ENCODE measurements at places on chromosomes 3 and 15.

DNA sequence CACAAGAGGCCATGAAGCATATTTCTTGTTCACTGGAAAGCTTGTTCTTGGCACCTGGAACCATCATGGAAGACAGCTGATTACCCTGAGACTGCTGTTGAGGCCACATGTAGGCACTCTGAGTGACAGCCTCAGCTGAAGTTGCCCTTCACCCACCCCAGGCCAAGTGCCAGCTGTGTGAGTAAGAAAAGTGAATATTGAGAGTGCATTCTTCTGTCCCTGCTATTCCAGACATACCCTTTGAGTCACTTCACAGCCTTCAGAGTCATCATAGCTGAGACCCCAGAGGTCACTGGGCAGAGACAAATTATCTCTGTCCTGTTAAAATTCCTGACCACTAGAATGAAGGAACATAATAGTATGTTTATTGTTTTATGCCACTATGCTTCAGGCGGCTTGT lies 79.6 kb downstream of the NFKBIZ start:
- peak; percentile 78 for DNase-seq

DNA sequence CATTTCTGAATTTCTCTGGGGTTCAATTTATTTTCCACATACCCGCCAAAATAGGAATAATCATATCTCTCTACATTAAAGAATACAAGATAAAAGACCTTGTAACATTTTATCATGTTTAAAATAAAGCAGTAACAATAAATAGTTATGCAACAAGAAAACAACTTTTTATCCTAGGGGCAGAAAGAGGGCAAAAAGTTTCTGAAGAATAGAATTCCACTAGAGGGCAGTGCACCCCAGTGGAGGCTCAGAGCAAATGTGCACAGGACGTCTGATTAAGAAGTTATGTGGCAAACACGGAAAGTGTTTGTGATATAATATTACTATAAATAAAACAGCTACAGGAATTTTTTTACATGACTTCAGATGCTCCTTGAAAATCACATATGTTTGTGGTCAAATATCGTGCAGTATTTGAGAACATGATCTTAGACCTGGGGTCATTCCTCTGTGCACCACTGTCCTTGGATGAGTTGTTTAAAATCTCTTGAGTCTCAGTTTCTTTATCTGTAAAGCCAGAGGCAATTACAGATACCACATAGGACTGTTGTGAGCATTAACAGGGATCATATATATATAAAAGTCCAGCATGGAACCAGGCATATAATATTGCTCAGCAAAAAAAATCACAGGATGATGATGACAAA lies 13.2 kb upstream of the PIK3R4 start:
- DNase-seq = no peak

GRCh38 chr15:94546808-94547207 lies 315.4 kb downstream of the MCTP2 start:
- no peak for DNase-seq

DNA sequence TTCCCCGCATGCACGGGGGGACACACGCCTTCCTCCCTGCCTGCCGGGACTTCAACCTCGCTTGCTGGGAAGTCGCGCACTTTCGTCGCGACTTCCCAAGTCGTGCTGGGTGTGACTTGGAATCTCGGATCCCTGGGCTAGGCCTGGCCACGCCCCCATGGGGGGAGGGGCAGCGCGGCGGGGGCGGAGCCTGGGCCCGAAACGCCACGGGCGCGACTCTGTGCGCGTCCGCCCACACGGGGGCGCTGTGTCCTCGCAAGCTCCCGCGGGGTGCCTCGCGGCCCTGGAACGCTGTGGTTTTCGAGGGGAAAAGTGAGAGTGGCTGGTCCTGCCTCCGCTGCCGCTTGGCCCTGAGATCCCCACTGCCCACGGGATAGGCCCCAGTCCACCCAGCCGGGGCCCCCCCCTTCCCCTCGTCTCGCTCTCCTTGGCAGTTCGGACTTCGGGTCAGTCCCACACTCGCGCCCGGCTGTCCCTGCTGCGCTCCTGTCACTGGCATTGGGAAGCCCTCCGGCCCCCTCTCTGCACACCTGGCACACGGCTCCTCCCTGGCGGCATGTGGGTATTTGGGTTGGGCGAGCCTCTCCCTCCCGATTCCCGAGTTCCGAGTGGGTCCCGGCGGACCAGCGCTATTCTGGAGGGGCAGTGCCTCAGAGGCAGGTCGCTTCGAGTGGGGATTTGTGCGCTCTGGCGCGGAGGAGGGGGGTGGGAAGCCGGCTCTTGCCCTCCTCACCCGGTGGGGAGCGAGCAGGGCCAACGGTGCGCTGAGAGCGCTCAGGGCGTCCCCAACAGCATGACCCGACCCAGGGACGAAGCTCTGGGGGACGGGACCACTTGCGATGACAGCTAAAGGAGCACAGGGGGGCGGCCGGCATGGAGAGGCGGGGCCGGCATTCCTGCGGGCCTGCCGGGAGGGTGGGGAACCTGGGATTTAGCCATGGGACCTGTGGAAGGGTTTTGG lies 23.6 kb downstream of the SEC61A1 start:
- DNase-seq = peak; percentile 94

DNA sequence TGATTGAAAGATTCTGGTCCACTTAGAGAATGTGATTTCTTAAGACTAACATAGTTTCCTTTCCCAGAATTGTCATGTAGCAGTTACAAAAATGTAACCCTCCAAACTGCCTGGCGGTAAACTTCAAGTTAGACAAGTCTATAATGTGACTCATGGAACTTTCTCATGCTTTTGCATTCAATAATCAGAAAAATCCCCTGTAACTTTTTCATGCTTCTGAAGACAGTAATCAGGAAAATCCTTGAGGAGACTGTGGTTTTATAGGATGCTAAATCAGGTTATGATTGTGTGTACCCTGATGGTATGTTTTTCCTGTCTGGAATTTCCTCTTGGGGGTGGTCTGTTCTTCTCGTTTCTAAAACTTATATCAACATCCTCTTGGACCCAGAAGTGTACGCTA lies 74.0 kb upstream of the RARB start:
- DNase-seq = no peak

DNA sequence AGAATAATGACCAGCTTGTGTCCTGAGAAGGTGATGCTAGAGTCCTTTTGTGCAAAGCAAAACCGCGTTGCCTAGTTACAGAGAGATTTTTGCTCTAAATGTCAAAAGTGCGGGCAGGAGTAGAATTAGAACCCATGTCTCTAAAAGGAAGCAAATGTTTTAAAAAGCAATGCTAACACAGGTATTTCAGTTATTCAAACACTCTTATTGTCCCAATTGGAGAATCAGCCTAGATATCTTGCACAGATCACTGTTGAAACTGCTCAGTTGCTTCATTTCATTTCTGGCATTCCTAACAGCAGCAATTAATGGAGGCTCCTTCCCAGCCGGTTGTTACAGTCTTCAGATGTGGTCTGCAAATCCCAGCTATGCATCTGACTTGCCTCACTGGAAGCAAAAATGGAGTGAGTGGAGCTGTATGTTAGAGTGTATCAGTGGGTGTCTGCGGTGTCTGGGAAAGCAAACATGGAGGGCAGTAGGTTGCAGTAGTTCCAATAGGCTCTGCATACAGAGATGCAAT lies 55.6 kb upstream of the SEMA6D start:
- DNase-seq = peak; percentile 70

- DNase-seq = peak; percentile 68
These were observed 88.7 kb upstream of the MRPL3 start for GRCh38 chr3:131591394-131592014.

DNA sequence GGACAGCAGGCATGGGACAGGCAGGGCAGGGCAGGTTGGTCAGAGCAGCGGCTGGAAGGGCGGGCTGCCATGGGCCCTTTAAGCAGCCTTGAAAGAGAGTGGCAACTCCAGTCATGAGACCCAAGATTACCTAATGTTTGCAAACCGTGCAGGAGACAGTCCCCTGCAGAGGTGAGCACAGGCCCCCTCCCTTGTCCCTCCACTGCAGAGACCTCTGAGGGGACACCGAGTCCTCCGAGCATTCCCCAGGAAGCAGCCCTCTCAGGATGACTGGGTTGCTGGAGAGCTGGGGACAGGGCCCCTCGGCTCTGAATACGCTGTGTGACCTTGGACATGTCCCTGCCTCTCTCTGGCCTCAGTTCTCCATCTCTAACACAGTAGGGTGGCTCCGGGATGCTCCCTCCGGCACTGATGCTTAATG lies 81.4 kb downstream of the IQSEC1 start:
- no peak for DNase-seq

- DNase-seq = no peak
These were observed 1.5 kb upstream of the SH3GL3 start for GRCh38 chr15:83445643-83446042.

DNA sequence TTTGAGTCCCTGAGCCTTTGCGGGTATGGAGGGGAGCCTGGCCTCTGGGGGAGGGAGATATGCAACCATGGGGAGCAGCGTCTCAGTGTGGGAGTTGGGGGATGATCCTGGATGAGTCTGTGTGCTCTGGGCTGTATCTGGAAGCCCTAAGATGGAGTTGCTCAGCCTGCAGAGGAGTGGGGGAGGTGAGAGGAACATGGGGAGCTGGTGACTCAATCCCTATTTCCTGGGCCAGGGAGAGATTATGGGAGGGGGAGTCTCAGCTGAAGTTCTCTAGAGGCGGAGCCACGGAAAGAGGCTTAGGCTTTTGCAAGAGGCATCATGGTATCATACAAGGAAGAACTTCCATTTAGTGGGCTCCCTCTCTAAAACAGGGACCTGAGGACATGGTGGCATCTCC lies 59.5 kb upstream of the TMEM115 start:
- DNase-seq = no peak

GRCh38 chr3:10709110-10709781 lies 106.8 kb upstream of the SLC6A11 start:
- DNase-seq = no peak

DNA sequence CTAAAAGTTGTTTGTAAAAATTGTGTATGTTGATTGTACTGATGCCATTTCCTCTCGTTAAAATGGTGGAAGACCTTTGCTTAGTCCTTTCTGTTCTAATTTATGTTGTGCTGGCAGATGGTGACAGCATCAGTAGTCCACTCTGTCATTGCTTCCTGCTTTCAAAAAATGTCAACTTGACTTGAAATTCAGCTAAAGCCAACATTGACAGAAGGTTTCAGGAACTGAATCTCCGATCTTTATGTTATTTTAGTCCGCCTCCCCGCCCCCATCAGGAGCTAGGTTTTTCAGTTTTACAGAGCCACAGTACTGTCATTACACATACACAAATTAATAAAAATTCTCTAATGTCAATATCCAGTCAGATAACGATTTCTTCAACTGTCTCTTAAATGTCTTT lies 1.5 kb downstream of the CEP63 start:
- DNase-seq = no peak

GRCh38 chr15:50108461-50108860 lies 10.6 kb downstream of the ATP8B4 start:
- DNase-seq = no peak

GRCh38 chr3:37543666-37544065 lies 318.0 kb upstream of the CTDSPL start:
- DNase-seq = peak; percentile 47

GRCh38 chr3:42690191-42690590 lies 4.9 kb downstream of the KLHL40 start:
- DNase-seq = no peak

- DNase-seq = no peak
These were observed 12.4 kb upstream of the FYCO1 start for GRCh38 chr3:46008058-46008457.

- DNase-seq = no peak
These were observed 10.7 kb upstream of the SLC22A13 start for GRCh38 chr3:38254872-38255271.

DNA sequence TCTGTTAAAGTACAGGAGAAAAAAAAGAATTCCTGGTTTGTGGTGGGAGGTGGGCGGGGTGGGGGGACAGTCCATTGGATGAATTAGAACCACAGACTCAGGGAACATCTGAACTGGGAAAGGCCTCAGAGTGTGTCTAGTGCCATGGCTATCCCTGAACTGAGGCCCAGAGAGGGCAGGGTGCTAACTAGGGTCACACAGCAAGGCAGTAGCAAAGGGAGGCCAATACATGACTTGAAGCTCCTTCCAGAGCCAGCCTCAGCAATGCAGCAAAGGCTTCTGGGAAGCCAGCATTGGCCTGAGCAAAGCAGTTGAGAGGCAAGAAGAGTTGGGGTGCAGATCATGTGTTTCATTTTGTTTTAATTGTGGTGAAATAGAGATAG lies 85.4 kb downstream of the SMAD6 start:
- DNase-seq = peak; percentile 29

DNA sequence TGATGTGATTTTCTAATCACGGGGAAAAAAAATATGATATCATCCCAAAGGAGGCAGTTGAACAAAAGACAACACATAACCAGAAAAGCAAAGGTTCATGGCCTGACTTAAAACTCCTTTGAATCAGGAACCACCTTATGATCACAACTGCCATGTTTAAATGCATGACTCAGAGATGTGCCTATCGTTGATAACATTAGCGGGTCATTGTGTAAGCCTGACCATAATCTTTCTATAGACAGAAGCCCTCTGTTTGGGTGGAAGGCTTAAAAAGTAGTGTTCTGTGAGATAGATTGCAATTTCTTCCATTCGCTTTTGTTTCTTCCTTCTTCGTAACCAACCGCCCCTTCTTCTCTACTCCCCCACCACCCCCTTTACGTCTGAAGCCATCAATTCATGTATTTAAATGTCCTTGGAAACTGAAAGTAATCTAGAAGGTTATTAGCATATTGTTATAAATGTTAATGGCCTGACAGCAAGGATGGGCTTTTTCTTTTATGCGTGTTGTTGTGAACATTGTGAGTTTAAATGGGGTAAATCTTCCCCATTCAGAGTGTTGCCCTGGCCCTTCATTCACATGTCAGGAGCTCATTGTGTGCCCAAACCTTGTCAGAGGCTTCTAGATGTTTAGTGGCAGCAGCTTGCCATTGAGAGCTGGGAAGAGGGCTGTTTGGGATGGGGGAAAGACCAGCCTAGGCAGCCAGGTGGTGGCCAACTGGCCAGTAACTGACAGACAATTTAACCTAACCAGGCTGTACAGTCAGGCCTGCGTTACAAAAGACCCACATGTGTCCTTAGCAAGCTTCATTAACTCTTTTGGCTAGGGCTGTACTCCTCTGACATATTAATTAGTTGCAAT lies 64.5 kb downstream of the EPHA3 start:
- no peak for DNase-seq

DNA sequence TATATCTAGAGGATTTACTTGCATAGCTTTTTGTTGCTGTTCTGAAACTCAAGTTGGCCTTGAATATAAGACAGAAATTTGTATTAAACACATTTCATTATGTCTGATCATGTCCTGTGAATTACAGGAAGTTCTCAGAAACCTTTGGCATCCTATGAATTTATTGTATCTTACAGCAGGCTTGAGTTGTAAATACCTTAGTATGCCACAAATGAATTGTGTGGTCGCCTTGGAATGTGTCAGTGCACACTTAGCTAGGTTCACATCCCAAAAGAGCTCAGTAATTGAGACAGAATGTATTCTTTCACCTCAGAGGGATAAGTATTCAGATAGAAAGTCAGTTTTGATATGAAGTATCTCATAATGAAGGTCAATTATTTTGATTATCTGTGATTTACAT lies 83.4 kb downstream of the NEK11 start:
- DNase-seq = peak; percentile 65

- DNase-seq = no peak
These were observed 57.5 kb downstream of the MFSD1 start for GRCh38 chr3:158859362-158859761.

Data from islet precursor cell (in vitro differentiated cells).